Cardiac muscle cell (in vitro differentiated cells and primary cell): ENCODE measurements at places on chromosomes 4 and X.

DNA sequence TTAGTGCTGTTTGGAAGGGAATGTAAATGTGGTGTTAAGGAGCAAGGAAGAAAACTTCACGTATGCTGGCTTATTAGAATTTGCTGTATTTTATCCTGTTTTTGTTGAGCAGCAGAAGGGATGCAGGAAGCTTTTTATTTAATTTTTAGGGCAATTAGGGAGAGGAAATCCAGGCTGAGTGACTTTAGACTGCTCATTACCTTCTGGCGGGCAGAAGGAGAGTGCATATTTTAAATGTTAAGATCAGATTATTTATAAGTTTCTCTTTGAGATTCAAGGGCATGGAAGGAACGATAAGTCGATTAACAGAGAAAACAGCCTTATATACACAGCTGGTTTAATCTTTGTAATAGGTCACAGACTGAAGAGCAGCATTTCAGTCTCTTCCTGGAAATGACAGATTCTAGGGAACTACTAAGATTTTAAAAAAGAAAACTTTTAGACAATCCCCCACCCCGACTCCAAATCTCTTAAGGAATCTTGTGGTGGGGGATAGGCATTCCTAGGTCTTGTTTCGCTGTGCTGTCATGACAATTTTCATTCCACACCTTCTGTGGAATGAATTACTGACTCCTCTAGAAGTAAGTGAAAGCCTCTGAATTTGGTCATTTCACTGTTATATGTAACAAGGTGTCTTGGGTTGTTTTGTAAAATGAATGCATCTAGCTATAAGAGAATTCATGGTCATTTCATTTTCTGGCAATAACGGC, 402.5 kb downstream of the RAPGEF2 start:
- no peak for DNase-seq

DNA sequence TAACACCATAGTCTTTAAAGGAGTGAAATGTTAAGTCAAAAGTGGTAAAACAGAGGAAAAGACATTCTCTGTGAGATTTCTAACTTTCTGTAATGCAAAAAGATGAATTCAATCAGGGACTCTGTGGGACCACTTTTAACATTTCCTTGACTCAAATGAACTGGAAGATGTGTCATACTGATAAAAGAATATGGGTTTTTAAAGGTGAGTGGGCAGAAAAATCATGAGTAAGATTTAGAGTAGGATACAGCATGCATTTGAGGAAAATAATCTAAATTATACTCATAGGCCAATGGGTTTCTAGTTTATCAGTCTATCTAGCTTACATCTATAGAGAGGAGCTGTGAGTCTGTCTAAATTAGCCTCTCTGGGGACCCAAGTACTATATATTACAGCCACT, 11.0 kb upstream of the TEX13C start:
- DNase-seq: no peak

- no peak for DNase-seq
Measured at GRCh38 chr4:4308800-4309441, 18.9 kb downstream of the ZBTB49 start.

DNA sequence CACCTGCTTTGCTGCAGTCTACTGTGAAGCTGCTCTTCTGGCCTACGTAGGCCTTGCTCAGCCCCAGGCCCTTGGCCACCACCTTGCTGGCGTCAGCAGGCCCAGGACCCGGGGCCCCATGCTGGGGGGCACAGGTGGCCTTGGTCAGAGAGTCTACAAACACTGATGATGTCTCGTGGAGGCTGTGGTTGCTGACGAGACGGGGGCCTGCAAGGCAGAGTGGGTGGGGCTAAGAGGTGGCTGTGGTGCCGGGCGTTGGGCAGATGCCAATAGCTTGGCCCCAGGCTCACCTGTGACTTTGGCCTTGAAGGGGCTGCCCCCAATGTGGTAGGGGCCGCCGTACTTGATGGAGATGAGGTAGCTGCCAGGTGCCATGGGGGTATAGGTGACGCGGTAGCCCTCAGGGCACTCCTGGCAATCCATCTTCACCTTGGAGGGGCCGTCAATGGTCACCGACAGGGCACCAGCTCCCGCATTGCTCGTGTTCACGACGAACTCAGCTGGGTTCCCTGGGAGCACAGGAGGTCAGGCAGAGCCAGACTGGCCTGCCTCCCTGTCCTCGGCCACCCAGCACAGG, 25.0 kb downstream of the FLNA start:
- DNase-seq: peak; percentile 9

DNA sequence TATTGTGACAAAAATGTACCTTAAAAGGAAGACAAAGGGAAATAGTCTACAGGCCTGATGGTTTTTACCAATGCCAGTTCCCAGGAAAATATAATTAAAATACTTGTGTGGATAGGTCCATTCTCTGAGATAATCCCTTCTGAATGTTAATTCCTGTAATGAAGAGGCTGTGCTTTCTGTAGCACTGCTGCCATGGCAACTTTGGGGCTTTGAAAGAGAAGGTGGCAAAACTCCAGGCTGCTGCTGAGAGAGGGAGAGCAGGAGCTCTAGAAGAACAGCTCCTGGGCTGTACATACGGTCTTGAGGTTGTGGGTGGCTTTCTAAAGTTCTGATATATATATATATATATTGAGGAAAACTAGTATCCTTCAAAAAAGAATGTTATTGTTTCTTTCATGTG, 125.4 kb downstream of the PDLIM5 start:
- peak; percentile 85 for DNase-seq

GRCh38 chr4:177485528-177485927, 43.3 kb upstream of the AGA start:
- no peak for DNase-seq

DNA sequence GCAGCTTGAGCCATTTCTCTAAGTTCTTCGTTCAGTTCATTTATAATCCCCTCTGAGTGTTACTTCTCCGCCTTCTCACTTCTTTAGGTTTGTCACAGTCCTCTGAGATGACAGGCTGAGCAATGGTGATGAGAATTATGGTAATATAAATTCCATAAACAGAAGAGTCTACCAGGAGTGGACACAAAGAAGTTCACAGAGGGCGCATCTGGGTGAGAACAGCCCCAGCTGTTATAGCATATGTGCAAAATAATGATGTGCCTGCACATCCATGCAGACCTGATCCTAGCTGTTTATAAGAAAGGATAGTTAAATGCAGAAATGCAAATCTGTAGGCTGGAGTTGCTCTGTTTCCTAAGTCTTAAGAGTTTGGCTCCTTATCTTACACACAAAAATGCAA, 377.5 kb downstream of the KCNIP4 start:
- DNase-seq: no peak

- DNase-seq: no peak
Measured at GRCh38 chr4:7463566-7464258, 29.0 kb upstream of the PSAPL1 start.

- peak; percentile 74 for DNase-seq
Measured at GRCh38 chr4:16843831-16844508, 54.5 kb downstream of the LDB2 start.
